ENCODE measurements at places on chromosomes 3 and 15.

DNA sequence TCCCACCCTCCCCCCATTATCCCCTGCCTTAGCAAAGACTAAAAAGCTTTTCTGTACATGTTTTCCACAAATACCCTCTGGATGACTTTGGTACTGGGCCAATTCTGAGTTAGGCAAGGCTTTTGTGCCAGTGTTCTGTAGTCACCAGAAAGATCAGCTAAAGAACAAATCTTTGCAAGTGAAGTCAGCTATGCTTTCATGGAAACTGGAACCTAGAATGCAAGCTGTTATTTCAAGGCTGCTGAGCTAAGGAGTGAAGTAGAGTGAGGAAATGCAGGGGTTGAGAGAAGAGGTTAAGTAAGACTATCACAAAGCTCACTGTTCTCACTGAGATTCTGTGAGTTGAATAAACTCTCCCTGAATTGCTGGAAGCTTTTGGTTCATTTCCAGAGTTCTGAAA is 107.8 kb upstream of the CNTN3 start:
- no peak for DNase-seq

DNA sequence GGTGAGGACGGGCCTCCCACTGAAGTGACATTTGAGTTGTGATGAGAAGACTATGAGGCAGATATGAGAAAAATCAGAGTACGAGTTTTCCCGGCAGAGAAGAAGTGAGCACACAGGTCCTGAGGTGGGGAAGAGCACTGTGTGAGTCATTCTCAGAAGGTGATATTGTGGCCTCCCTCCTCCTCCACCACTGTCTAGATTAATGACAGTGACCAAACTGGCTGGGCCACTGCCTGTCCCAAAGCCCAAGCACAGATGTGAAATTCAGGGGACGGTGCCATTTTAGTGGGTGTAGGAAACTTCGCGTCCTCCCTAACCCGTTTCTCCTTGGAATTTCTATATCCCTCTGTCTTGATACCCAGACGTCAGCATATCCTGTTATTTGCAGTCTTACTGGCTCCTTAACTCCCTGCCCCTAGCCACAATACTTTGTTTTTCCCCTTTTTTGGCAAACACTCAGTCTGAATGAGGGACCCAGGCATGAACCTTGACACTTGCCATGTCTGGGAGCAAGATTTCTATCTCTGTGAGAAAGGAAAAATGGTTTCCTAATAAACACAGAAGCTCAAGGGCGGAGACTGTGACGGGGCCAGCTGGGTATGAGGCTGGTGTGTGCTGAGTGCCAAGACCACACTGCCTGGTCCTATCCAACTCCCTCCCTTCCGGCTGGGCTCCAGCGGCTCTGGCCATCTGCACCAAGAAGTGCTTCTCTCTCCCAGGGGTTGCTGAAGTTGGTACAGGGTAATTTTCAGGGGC is 15.2 kb downstream of the PRICKLE2 start:
- no peak for DNase-seq

DNA sequence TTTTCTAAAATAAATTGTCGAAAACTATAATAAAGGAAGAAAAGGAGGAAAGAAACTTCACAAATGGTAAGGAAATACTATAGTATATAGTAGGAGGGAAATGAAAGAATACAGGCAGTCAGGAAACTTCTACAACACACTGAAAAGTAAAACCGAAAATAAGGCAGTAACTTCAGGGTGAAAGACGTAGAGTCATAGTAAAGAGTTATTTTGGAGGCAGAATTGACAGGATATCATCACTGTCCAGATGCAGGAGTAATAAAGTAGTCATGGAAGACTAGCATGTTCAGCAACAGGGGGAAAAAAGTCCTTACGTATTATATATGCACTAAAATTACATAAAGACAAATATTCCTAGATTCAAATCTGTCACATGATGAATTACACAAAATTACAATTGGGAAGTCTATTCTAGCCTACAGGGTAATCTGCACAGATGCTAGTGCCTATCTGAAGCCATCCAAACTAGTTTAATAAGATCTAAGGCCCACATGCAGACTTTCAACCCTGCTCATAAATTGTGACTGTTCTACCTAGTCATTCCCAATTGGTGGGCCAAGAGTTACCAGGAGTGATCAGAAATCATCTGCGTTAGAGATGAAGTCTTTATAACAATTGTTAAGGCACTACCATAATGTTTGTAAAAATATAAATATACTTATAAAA is 14.0 kb downstream of the VPS13C start:
- DNase-seq: no peak

- DNase-seq: no peak
These were observed 24.7 kb upstream of the TM2D3 start for GRCh38 chr15:101676921-101677329.

DNA sequence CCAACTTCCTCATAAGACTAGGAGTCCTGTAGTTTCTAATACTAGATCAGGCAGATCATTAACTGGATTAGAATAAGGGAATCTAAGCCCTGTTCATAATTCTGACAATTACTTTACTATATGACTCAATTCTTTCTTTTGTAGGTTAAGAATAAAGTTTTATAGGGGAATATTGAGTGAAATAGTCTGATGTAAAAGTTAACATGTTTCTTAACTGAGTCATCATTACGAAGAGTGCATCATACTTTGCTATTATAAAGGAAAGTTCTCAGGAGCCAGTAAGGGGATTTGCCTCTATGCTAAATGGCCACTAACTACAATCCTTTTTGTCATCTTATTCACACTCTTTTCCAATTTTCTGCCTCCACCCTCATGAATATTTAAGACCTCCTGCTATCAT is 63.1 kb downstream of the POLQ start:
- no peak for DNase-seq

DNA sequence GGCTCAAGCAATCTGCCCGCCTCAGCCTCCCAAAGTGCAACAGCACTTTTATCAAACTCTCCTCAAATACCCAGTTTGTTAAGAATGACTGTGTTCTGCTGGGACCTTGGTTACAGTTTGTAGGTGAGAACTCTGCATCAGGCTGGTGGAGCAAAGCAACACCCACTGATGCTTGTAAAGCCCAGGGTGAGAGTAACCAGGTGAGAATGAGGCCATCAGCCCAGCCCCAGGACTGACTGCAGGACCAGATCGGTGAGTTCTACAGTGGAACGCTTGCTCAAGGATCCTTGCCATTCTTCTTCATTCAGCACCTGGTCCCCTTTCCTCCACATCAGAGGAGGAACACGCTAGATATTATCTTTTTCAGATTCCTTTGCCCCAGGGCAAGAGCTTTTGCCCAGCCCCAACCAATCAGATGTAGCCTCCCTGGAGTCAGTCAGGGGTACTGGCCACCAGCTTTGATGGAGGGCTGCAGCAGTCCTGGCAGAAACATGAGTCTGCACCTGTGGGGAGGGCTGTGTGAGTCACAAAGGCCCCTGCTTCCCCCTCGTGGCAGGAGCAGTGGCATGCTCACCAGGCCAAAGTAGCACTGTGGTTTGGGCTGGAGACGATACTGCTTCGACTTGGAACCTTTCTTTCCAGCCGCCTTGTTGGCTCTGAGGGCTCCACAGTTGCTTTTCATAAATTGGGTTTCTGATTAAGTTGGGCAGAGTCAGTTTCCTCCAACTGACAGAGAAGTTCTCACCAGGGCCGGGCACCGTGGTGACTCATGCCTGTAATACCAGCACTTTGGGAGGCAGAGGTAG is 3.5 kb upstream of the SHISA5 start:
- DNase-seq: no peak

- DNase-seq: no peak
These were observed 71.4 kb upstream of the HERC1 start for GRCh38 chr15:63905131-63905530.

- no peak for DNase-seq
These were observed 63.9 kb downstream of the TRPC1 start for GRCh38 chr3:142787719-142788118.

DNA sequence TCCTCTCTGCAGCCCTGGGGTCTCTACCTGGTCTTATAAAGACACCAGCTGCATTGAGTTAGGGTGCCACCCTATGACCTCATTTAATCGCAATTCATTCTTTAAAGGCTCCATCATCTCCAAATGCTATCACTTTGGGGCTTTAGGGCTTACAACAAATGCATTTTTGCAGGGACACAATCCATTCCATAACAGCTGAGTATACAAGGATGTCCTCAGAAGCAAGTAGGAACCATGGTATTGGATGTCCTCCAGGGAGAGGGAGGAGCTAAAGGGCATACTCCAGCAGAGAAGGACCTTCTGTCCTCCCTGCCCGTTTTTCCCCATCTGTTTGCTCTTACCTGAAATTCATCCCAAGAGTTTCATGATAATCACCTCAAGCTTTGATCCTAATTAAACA is 30.3 kb downstream of the UMPS start:
- DNase-seq: no peak

GRCh38 chr3:195195321-195196209 is 75.4 kb downstream of the XXYLT1 start:
- DNase-seq: peak; percentile 91

GRCh38 chr3:179560791-179561190 is 1.9 kb upstream of the ACTL6A start:
- no peak for DNase-seq

DNA sequence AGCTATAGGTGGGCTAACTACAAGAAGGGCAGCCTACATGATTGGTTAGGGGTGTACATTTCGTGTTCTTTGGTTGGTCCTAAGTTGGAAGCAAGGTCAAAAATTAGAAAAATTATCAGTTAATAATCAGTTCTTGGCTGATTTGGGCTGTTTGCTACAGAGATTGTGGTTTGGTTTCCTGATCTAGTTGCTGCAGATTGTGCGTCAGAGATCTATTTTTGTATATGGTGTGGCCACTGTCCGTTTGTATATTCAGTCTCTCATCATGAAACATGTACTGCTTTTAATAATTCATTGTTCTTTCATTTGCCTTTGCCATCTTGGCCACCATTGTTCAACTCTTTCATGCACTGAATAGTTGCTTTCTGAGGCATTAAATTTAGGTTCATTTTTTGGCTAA is 80.9 kb downstream of the LRRC3B start:
- no peak for DNase-seq

DNA sequence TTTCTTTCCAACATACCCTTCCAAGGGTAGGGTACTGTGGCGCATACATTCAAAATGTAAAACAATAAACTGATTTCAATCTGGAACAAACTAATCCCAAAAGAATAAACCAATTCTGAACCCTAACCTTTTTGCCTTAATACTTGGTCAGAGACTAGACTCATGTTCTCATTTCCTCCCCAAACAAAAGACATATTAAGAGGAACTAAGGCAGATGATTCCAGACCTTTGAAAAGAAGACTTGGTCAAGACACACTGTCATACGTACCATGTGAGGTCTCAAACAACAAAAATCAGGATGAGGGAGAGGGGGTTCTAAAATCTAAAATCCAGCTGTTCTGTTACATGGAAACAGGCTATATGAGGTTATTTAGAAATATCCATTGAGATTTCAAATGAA is 102.1 kb downstream of the RFTN1 start:
- DNase-seq: no peak

DNA sequence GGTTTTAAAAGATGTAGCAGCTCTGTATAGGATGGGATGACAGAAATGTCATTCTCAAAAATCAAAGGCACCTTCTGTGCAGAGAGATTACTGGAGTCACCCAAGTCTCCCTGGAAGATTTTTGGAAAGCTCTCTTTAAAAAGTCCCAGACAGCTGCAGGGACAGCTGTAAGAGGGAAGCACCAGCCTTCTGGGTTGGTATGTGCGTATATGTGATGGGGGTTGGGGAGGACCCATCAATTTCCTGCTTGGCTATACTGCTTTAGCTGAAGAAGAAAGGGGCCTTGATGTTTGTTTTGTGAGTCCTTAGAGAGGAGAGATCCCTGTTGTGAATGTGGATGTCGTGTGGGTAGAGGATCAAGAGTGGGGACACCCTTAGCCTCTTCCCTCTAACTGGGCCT is 5.4 kb upstream of the SEC11A start:
- no peak for DNase-seq

- DNase-seq: no peak
These were observed 222.1 kb downstream of the THSD4 start for GRCh38 chr15:71337197-71337845.

DNA sequence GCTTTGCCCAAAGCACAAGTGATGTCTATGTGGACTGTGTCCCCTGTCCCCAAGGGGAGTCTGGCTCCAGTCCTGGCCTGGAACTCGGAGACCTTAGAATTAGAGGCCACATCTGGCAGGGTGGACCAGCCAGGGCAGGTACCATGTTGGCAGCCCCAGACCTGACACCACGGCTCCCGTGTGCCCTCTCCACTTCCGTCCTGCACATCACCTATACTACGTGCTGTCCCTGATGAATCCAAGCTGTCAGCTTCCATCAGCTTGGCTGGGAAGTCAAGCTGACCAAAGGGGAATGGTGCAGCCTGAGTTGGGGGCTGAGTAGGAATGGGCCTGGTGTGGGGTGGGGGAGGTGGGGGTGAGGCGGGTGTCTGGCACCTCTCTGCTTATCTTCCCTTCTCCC is 15.3 kb downstream of the C15orf39 start:
- no peak for DNase-seq

GRCh38 chr15:23690450-23690852 is 3.3 kb upstream of the NDN start:
- DNase-seq: no peak

GRCh38 chr3:166388321-166388720 is 551.1 kb upstream of the BCHE start:
- no peak for DNase-seq

DNA sequence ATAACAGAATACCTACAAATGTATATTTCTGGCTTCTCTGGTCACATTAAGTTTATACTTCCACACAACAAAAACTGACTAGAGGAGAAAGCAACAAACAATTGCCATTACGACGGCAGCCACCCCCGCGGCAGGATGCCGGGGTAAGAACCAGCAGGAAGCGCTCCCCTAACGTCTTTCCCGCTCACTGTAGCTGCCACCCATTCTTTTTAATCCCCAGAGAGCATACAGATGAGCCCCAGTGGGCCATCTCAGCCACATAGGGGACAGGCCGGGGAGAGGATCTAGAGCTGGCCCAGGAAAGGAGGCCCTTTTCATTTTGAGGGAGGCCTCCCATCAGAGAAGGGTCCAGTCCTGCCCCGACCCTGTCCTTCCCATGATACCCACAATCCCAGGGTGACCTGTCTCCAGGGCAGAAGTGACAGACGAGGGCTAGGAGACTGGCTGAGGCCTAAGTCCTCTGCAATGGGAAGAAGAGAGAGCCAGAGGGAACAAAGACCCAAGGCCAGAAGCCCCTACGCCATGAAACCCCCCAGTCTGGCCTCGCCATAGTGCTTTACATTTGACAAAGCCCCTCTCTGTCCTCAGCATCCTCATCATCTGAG is 3.6 kb upstream of the CALML4 start:
- DNase-seq: no peak

DNA sequence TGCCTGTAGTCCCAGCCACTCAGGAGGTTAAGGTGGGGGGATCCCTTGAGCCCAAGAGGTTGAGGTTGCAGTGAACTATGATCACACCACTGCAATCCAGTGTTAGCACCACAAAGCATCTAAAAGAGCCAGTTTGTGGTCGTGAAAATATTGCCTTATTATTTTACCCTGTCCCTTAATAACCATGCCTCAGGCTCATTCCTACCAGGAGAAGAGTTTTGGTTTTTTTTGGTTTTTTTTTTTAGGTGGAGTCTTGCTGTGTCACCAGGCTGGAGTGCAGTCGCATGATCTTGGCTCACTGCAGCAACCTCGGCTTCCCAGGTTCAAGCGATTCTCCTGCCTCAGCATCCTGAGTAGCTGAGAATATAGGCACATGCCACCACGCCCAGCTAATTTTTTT is 17.9 kb upstream of the AVEN start:
- no peak for DNase-seq

GRCh38 chr15:91941871-91942658 is 88.6 kb downstream of the SLCO3A1 start:
- DNase-seq: no peak
